ENCODE measurements at places on chromosomes 5 and 9.

- DNase-seq: no peak
Observed at GRCh38 chr5:79109527-79110492, 1.8 kb upstream of the BHMT start.

DNA sequence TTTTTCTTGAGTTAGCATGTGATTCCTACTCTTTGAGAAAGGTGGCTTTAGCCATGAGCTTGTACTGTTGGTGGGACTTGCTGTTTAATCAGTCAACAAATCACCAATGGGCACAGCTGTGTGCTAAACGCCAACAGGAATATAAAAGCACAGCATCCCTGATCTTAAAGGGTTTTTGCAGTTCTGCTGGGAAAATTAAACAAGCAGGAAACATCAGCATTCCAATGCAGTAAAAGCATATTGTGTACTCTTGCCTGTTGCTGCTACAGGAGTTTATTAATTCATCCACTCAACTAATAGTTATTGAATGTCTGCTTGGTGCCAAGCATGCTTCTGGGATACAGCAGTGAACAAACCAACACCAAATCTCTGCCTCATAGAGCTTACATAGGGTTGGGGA is 27.4 kb upstream of the F2RL1 start:
- no peak for DNase-seq

DNA sequence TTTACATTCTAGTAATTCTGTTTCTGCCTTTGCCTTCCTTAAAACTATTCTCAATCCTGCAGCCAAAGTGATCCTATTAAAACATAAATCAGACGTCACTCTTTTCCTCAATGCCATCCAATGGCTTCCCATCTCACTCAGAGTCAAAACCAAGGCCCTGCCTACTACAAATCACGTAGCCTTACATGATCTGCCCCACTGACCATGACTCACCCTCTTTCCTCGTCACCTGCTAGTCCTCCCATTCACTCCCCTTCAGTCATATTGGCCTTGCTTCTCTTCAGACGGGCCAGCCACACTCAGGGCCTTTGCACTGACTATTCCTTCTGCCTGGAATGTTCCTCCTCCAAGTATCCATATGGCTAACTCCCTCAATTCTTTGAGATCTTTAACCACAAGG is 39.0 kb upstream of the DMXL1 start:
- DNase-seq: no peak

GRCh38 chr5:83055166-83055565 is 22.0 kb downstream of the TMEM167A start:
- no peak for DNase-seq
